ENCODE measurements at places on chromosomes 2 and 18.

- no peak for DNase-seq
These were observed 58.5 kb downstream of the FAM228A start for GRCh38 chr2:24233321-24233720.

- no peak for DNase-seq
These were observed 32.8 kb upstream of the TMEM178A start for GRCh38 chr2:39632876-39633275.

DNA sequence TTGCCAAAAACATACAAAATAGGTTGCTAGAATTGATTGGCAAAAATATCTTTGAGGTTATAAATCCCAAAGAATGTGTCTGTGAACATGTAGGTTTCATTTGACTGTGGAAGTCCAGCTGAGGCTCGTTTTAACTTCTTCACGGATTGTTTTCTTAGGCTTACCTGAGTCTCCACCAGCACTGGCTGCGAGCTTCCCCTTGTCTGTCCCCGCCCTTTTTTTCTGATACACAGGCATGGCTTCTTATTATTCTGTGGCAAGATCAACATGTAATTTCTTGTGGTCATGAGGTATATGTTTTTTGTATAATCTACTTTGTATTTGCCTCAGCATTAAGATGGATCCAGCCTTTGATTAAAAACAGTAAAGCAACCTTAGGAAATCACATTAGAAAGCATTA is 7.2 kb upstream of the SLC40A1 start:
- DNase-seq = no peak

- DNase-seq = no peak
These were observed 119.6 kb downstream of the MTX2 start for GRCh38 chr2:176388861-176389260.

- no peak for DNase-seq
These were observed 55.0 kb downstream of the GATA6 start for GRCh38 chr18:22224339-22224738.

DNA sequence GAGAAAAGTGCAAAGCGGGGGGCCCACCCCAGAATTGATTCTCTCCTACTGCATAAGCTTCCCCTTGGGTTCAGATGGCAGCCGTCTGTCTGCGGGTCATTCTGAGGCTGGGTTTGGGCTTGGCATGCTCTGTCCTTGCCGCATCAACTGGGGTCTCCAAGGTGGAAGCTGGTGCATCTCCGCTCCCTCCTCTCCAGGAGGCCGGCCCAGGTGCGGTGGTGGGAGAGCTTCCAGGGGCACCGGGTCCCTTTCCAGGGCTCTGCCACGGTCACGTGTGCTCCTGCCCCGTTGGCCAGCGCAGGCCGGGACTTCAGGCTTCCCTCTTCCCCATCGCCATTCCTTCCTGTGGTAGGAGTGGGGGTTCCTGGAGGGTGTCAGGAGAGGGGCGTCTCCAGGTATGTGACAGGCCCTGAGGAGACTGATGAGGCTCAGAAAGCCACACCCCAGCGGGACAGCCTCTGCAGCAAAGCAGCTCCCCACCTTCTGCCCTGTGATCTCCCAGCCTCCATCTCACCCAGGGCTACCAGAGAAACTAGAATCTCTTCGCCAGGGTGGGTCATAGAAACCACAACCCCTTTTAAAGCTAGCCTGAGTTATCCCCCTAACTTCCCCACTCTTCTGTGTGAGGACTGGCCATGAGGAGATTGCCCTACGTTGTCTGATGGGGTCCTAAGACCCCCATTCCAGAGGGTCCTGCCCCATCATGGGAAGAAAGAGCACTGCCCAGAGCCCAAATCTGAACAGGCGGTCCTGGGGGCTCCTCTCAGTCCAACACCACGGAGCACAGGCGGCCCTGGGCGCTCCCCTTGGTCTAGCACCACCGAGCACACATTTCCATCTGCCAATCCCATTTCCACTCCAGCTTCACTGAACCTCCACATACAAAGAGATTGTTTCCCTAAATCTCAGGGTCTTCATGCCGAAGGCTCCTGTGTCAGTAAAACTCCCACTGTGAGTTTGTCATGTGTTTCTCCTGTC is 76.6 kb downstream of the SLC66A2 start:
- DNase-seq = no peak

GRCh38 chr2:122148128-122148767 is 392.8 kb downstream of the TSN start:
- DNase-seq = no peak

- DNase-seq = peak; percentile 23
These were observed 49.9 kb upstream of the TMEM18 start for GRCh38 chr2:727071-727470.

DNA sequence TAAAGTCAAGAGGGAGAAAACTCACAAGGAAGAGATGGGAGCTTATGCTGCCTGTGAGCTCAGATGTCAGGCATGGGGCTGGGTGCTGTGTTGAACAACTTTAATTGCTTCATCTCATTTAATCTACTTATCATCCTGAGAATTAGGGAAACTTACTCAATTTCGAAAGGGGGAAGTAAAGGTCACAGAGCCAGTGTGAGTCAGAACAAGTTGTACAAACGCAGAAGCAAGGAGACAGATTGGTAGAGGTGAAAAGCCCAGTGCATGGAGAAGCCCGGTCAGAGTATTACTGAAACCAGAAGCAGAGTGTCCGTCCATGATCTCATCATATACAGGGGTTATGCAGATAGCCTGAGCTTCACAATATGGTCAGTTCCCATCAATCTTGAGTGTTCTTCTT is 281.1 kb upstream of the POU3F3 start:
- DNase-seq = no peak

DNA sequence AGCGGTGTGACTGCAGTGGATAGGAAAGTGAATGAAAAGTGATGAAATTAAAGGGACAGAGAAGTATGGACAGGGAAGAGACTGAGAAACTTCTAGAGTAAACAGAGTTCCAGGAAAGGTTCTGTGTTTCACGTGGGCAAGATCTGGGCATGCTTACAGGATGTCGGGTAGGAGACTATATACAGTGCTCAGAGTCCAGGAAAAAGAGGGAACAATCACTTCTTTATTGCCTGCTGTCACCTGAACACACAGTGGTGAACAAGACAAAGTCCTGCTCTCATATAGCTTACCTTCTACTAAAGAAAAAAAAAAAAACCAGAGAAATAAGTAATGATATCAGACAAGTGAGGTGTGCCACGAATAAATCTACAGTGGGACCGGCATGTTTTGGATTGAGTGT is 2.4 kb downstream of the LRPPRC start:
- no peak for DNase-seq

DNA sequence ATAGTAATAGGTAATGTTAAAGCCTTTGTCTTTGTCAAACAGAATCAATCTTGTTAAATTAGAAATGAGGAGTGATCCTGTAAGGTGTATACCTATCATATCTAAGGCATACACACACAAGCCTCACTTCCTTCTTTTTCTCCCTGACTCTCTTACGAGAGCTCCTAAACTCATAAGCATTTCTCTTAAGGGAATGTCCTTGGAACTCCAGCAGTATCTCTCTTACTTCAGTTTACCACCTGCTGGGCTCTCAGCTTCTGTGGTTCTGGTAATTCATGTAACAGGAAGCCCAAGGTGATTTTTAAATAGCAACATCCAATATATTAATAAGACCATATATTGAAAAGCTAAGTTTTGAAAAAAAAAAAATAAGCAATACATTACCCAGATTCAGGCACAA is 85.9 kb downstream of the UBE2E3 start:
- DNase-seq = no peak

- DNase-seq = no peak
These were observed 202.8 kb downstream of the STK39 start for GRCh38 chr2:168044579-168044978.

GRCh38 chr2:138219961-138220360 is 255.7 kb downstream of the HNMT start:
- no peak for DNase-seq

DNA sequence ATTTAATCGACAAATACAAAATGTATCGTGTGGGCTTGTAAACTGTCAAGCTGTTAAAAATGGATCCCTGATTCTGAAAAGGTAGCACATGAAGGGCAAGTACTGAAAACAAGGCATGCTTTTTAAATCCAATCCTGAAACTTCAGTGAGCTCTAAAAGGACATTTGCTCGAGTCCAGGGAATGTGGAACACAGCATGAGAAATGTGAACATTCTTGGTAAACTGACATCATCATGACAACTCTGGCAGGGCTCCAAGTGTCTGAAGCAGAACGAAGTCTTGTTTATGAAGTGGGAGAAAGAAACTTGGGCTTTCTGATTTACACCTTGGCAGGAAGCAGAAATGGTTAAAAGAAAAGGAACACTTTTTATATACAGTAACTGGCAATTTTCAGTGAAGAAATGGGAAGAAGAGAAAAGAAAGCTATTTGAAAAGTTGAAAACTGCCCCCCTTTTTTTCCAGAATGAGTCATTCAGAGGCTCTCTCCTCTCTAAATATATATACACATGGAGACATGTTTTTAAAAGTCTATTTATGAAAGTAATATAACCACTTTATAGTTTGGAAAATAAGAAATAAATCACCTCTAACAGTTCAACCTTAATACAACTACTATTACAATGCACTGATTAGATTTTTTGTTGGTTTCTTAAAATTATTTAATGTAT is 120.8 kb downstream of the GAREM1 start:
- no peak for DNase-seq

DNA sequence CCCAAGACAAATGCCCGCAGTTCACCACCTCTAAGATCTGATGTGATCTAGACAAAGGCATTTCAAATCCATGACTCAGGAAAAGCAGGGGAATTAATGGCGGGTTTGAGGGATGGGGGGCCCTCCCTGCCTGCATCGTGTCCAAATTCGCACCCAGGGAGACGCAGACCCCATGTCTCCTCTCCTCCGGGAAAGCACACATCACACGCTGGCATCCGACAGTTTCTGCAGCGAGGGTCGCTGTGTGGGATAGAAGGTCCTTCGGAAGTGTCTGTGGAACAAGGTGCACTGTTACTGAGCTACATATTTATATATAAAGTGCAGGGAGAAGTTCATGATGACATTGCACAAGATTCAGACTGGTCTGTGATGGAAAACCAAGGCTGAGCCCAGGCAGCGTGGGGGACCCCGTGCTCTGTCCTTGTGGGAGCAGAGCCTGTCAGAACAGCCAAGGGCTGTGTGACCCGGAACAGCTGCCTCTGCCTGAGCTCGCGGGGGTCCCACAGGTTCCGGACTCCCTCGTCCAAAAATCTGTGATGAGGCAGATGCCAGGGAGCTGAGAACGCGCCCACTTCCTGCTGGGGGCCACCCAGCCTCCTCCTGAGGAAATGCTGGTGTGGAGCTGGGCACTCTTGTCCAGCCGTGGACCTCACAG is 82.3 kb upstream of the CTDP1 start:
- DNase-seq = no peak

DNA sequence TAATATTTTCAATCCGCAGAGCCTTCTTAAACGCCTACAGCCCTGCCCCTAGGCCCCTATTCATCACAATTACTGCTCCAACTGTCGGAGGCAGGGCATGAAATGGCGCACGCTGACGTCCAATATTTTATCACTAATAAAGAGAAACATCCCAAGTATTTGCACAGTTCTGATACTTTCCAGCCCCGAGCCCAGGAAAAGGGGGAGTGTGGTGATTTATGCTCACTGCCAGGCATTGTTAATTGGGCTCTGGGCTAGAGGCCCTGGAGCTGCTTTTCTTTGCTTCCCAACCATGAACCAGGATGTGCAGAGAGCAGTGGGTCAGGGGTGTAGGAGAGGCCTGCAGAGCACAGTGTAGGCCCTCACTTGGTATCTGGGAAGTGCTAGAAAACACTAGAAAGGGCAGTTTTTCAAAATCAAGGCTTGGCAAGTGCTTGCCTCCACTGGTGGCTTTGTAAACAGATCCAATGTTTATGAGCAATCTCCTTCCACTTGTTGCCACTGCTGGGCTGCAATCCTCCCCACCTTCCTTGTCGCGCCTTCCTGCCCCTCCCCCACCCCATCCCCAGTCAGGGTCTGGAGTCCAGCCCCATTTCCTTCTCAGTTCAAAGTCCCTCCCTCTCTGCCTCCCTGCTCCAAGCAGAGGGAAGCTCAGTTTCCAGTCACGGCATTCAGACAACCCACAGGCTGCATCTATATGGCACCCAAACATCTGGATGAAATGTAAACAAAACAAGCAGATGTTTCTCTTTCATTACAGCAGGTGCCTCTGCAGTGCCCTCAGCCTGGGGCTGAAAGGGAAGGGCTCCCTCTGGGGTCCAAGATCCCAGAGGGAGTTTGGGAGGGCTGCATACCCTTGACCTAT is 83.9 kb upstream of the PKDCC start:
- DNase-seq = no peak

- DNase-seq = no peak
These were observed 216.6 kb downstream of the HRH4 start for GRCh38 chr18:24677011-24677410.

DNA sequence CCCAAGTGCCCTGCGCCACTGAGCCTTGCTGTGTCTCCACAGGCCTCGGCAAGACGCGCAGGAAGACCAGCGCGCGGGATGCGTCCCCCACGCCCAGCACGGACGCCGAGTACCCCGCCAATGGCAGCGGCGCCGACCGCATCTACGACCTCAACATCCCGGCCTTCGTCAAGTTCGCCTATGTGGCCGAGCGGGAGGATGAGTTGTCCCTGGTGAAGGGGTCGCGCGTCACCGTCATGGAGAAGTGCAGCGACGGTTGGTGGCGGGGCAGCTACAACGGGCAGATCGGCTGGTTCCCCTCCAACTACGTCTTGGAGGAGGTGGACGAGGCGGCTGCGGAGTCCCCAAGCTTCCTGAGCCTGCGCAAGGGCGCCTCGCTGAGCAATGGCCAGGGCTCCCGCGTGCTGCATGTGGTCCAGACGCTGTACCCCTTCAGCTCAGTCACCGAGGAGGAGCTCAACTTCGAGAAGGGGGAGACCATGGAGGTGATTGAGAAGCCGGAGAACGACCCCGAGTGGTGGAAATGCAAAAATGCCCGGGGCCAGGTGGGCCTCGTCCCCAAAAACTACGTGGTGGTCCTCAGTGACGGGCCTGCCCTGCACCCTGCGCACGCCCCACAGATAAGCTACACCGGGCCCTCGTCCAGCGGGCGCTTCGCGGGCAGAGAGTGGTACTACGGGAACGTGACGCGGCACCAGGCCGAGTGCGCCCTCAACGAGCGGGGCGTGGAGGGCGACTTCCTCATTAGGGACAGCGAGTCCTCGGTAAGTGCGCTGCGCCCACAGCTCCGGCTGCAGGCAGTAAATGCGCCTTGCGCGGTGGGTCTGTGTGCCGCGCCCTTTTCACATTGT is 136.8 kb downstream of the NCK2 start:
- no peak for DNase-seq

- DNase-seq = no peak
These were observed 125.7 kb downstream of the EIPR1 start for GRCh38 chr2:3251946-3252345.
